ENCODE measurements at places on chromosomes 3 and 15.

DNA sequence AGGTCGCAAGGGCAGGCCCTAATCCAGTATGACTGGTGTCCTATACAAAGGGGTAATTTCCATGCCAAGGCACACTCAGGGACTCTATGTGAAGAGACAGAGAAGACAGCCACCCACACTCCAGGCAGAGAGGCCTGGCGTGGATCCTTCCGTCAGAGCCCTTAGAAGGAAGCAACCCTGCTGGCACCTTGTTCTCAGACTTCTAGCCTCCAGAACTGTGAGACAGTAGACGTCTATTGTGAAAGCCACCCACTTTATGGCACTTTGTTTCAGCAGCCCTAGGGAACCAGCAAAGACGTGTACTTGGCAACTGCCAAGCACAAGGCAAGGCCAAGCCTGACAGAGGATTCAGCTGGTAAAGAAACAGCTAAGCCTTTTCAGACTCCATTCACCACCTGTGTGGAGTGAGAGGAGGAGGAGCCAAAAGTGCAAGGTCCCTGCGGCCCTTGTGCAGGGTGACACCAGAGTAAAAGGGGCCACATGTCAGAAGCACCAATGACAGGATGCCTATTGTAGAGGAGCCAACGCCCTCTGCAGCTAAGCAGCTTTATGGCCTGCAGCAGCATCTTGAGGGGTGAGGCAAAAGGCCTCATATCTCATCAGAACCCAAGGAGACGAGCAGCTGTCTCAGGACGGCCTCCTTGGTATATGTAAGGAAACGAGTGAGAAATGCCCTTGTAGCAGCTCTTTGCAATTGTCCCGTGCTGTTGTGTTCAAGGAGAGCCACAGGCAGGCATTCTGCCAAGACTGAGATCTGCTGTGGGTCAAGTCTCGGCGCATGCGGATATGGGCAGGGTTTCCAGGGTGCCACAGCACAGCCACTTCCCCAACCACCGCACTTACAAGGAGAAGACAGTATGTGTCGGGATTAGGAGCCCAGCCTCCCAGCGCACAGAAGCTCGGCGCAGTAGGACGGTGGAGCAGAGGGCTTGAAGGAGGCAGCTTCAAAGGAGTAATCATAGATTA is 121.5 kb upstream of the LIPC start:
- no peak for DNase-seq

DNA sequence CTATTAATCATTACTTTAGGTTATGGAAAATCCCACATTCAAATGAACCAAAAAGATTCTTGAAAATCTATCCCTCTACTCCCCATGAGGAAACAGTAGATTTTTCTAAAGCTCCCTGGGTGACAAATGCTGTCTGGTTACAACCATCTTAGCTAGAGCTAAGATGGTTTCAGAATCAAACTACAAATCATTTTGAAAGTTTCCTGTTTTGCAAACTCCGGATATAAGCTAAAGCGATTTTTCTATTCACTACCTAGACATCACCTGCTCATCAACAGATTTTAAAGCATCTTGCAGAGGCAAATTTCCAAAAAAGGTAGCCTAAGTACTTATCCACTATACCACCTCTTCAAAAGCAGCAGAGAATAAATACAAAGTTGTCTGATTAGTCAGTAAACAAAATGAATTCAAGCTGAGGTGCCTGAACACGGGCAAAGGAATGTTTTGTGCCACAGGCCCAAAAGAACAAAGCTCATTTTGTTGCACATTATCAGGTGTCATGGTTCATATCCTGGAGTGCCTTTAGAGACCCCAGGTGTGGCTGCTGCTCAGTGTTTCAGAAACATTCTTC is 204.9 kb downstream of the TNIK start:
- DNase-seq: no peak

GRCh38 chr15:67605871-67606270 is 63.4 kb downstream of the MAP2K5 start:
- no peak for DNase-seq

- DNase-seq: no peak
Observed at GRCh38 chr3:113128386-113129015, 82.9 kb upstream of the BOC start.

- DNase-seq: no peak
Observed at GRCh38 chr3:124847051-124847450, 40.1 kb downstream of the ITGB5 start.

DNA sequence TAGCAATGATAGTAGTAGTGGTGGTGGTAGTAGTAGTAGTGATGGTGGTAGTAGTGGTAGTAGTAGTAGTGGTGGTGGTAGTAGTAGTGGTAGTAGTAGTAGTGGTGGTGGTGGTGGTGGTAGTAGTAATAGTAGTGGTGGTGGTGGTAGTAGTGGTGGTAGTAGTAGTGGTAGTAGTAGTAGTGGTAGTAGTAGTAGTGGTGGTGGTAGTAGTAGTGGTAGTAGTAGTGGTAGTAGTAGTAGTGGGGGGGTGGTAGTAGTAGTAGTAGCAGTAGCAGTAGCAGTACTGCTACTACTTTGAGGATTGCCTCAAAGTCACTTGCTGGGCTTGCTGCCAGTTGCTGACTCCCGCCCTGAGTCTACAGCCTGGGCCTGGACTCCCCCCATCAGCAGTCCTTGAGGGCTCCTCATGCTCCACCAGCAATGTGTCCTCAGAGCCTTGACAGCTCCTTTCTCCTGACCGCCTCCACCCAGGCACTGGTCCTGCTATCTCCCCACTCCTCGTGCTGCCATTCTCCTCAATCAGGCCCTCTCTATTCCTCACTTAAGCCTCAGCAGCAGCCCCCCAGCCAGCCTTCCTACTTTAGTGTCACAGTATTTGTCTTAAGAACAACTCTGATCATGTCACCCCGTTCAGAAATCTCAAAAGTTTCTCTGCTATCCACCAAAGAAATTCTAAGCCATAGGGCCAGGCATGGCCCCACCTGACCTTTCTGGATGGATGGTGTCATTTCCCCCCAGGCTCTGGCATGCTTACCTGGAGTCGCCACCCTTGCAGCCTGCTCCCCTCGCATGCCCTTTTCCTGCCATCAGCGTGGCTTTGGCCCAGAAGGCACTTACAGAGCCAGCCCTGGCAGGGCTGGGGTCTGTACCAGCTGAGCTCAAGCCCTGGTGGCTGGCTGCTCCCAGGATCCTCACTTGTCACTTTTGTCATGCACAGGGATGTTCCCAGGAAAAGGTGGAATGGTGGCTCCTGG is 45.6 kb downstream of the DLEC1 start:
- peak; percentile 28 for DNase-seq

DNA sequence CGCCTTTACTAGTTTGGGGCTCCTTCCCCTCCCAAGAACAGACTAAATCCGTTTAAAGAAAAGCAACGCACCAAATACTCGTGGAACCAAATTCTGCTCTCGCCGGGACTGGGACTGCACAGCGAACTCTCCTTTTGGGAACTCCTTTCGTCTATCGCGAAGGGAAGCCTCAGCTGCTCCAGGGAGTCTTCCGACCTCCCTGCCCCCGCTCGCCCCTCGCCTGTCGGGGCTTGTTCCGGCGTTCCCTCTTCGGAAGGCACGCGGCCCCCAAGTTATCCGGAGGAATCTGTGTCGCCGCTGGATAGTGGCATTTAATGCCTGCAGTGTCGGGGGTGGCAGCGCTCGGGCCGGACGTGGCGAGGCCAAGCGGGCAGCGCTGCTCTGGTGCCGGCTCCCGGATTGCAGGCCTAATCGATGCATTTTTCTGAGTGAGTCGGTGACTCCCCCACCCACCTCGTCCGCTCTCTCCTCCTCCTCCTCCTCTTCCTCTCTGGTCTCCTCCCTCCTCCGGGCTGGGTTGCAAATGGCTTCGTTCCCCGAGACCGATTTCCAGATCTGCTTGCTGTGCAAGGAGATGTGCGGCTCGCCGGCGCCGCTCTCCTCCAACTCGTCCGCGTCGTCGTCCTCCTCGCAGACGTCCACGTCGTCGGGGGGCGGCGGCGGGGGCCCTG is at the start of gene TRIM71:
TSS of gene TRIM71 (plus strand) at position 440 of the 671 bp plus-strand sequence. CDS start at position 524, 84 bp downstream.
- peak; percentile 14 for DNase-seq

- DNase-seq: no peak
Observed at GRCh38 chr15:63791228-63791627, 42.5 kb downstream of the HERC1 start.

- DNase-seq: no peak
Observed at GRCh38 chr15:66149871-66150270, 103.7 kb downstream of the MEGF11 start.

GRCh38 chr3:48018841-48019240 is 2.6 kb upstream of the MAP4 start:
- DNase-seq: no peak

GRCh38 chr3:128273109-128273840 is 120.0 kb downstream of the EEFSEC start:
- no peak for DNase-seq

DNA sequence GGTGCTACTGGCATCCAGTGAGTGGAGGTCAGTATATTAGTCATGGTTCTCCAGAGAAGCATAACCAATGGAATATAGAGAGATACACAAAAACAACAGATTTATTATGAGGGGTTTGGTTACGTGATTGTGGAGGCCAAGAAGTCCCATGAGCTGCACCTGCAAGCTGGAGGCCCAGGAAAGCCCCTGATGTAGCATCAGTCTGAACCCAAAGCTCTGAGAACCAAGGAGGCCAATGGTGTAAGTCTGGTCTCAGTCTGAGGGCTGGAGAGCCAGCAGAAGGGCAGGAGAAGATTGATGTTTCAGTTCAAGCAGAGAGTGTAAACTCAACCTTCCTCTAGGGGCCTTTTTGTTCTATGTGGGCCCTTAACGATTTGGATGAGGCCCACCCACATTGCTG is 144.1 kb downstream of the KLF13 start:
- no peak for DNase-seq

DNA sequence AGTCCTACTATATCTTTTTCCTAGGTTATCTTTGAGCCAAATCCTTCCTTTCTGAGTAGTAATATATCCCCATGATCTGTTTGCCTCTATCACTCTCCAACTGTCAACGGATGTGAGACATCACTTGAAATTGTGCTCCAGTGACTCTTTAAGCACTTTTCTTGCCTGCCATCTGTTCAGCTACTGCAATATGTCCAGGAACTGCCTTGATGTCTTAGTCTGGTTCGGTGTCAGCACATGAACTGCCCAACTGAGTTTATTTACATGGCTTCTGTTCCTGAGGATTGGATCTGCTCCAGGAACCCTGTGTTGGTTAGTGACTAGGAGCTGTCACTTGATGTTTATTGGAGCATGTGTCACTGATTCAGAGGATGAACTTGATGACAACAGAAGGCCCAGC is 116.5 kb downstream of the SLC9A9 start:
- DNase-seq: no peak

- DNase-seq: no peak
Observed at GRCh38 chr3:152550284-152550683, 281.6 kb downstream of the MBNL1 start.

Measured in activated naive CD4-positive, alpha-beta T cell treated with anti-CD3 and anti-CD28 coated beads, Interleukin-2, amount 50 U/mL, for 16 hours (primary cell).